NCI-H1105 (cell line): ENCODE measurements at places on chromosomes 4 and X.

GRCh38 chr4:78019414-78019813 lies 37.7 kb upstream of the FRAS1 start:
- no peak for DNase-seq

- no peak for DNase-seq
Measured at GRCh38 chr4:184808713-184809050, 17.1 kb downstream of the ACSL1 start.

GRCh38 chr4:24887881-24888430 lies 24.9 kb downstream of the CCDC149 start:
- no peak for DNase-seq

GRCh38 chrX:40912576-40912975 lies 172.7 kb upstream of the USP9X start:
- no peak for DNase-seq

DNA sequence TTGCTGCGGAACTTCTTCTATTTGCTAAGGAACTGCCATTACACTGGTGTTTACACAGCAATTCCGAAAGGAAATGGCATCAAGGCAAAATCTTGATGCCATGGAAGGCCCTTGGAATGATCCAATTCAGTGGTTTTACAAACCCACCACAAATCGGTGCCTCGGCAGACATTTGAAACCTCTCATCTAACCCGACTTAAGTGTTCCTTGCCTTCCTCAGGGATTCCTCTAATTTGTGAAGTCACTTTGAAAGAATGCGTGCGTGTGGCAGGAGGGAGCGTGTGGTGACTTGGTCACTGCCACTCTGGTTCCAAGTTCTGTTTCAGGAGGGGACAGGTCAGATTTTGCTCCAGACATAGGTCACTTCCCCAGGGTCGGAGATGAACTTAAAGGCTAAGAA lies 4.8 kb downstream of the NOP14 start:
- DNase-seq: no peak
